ENCODE measurements at places on chromosomes 1 and 21.

DNA sequence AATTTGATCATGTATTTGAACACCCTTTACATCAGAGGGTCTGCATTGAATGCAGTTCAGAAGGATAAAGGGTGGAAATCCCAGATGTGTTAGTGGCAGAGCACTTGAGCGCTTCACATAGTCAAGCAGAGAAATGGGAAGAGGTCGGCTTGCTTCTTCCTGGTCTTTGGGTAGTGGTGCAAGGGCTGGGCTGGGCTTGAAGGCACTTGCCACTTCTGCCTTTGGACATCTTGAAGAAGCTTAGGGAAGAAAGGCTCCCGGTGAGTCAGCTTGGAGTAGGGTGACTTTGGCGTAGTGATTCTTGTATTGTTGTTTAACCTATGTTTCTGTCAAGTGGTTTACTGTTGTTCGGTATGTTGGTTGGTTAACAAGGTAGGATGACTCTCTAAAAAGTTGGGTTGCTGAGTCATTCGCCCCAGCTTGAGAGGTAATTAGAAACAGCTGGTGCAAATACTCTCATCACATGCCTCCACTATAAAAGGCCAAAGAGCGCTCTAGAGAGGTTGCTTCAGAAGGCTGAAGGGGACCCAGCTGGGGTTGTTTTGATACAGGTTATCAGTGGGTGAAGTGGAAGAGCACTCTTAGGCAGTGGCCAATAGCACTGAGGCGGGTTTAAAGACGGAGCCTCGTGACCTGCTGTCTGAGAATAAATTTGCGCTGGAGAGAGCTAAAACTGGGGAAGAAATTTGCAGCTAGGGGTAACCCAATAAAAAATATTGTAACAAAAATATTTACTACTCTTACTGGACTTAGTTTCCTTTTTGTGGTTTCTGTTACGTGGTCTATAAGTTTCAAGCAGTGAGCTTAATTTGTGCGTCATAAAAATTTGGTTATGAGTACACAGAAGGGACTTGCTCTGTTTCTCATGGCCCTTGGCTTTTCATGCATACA is 1.4 kb downstream of the BACH1 start:
- peak; percentile 97 for DNase-seq

DNA sequence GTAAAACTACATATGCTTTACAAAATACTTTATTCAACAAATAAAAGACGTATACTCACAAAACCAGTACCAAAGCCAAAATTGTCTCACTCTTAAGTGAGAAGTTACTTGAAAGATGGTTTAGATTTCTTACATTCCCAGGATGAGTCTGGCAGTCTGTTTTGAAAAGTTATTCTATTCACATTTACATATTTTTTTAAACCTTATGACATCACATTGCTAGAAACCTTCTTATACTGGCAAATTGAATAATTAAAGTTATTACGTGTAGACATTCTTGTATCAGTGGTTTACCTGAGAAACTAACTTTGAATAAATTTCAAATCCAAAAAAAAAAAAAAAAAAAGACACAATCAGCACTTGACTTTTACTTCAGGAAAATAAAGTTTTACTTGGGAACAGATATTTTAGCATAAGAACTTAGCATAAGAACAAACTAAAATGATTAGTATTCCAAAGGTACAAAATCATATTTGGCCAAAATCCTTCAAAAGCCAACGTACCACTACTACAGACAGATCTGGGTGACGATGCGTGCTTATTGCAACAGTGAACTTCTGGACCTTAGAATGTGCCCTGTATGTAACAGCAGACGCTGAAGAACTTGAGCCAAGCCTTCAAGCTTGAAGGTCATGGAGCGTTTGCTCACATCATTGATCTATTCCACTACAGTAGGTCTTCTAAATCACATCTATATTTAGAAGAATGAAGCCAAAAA is 2.5 kb downstream of the CDC42BPA start:
- peak; percentile 74 for DNase-seq

DNA sequence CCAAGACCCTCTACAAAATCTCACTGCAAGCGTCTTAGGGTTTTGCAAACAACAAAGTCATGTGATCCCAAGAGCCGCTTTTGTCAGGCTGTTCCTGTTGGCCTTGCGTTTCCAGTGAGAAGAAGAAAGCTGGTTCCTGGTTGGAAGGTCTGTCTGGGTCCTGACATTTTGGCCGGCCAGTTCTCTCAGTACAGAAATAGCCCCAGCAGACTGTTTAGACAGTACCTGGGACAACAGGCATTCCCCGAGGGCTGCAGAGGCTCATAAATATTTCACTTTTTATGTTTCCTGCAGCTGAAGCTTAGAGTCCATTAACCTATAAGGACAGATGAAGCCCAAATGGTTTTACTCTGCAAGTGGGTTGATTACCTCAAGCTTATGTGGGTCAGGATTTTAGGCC is 8.6 kb downstream of the GPR137B start:
- no peak for DNase-seq

DNA sequence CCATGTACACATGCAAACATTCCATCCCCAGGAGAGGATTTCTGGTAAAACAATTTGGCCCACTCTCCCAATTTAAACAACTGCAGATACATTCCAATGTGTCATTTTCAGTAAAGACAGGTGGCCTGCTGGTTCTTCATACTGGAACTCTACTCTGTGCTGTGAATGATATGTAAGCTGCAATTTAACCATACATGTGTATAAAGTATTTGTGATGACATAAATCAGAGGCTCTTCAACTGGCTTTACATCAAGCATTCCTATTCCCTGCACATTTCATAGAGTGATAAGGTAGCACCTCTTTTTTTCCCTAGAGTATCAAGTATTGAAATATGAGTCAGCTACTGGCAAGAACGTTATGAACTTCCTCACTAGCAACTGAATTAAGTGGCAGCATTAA is 649.5 kb upstream of the ADGRL2 start:
- no peak for DNase-seq
